ENCODE measurements at places on chromosomes 11 and 22.

- peak; percentile 61 for DNase-seq
Observed at GRCh38 chr11:10459029-10459970, 4.2 kb downstream of the AMPD3 start.

DNA sequence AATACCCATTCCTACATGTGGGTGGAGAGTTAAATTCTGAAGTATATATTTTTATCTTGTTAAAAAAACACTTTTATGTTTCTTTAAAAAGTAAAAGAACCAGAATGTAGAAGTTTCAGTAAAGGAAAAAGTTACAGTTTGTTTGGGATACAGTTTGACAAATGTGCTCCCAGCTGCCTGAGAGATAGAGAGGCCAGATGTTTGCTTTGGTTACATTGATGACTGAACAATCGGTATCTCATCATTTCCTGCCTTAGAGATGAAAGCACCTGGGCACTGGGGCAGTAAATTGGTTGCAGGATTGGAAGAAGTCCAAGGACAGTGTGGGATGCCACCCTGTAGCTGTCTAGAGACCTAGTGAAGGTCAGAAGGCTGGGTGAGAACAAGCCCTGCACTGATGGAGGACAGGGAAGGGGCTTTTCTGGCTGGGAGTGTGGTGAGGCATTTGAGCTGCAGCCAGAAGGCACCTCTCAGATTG is 16.6 kb downstream of the MED15 start:
- no peak for DNase-seq

GRCh38 chr11:75369560-75370255 is 18.2 kb upstream of the ARRB1 start:
- no peak for DNase-seq

GRCh38 chr22:38966380-38966702 is 8.9 kb downstream of the APOBEC3A start:
- no peak for DNase-seq

GRCh38 chr11:72633068-72633467 is 41.2 kb downstream of the PDE2A start:
- no peak for DNase-seq

- no peak for DNase-seq
Observed at GRCh38 chr11:112842151-112842550, 119.1 kb upstream of the NCAM1 start.

DNA sequence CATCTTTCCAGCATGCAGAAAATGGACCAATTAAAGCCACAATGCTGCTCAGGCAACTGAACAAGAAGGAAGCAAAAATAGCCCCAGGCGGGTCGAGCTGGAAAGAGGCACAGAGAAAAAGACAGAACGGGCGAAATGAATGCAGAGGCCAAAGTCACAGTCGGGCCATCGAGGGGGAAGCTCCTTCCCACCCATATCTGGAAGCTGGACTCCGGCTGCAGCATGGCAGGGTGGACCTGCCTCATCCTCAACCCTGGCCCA is 58.6 kb upstream of the PRDM11 start:
- no peak for DNase-seq

GRCh38 chr11:1920909-1921573 is 1.5 kb downstream of the TNNT3 start:
- DNase-seq = no peak

Measured in T follicular helper cell (primary cell).